ENCODE measurements at places on chromosomes 7 and 10.

- no peak for DNase-seq
Measured at GRCh38 chr7:131238347-131238931, 89.2 kb upstream of the MKLN1 start.

DNA sequence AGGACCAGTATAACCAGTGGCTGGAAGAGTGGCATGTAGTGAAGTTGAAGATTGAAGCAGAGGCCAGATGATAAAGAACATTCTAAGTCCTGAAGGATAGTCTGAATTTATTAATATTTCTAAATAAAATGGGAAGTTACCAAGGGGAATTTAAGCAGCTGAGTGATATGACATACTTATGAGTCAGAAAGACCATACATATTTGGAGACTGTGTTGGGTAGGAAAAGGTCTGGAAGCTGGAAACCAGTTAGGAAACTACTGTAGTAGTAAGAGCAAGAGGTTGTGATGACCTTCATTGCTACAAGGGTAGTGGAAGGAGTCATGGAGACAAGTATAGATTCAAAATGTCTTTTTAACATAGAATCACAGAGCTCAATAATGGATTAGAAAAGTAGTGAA is 752.3 kb downstream of the SUGCT start:
- no peak for DNase-seq

DNA sequence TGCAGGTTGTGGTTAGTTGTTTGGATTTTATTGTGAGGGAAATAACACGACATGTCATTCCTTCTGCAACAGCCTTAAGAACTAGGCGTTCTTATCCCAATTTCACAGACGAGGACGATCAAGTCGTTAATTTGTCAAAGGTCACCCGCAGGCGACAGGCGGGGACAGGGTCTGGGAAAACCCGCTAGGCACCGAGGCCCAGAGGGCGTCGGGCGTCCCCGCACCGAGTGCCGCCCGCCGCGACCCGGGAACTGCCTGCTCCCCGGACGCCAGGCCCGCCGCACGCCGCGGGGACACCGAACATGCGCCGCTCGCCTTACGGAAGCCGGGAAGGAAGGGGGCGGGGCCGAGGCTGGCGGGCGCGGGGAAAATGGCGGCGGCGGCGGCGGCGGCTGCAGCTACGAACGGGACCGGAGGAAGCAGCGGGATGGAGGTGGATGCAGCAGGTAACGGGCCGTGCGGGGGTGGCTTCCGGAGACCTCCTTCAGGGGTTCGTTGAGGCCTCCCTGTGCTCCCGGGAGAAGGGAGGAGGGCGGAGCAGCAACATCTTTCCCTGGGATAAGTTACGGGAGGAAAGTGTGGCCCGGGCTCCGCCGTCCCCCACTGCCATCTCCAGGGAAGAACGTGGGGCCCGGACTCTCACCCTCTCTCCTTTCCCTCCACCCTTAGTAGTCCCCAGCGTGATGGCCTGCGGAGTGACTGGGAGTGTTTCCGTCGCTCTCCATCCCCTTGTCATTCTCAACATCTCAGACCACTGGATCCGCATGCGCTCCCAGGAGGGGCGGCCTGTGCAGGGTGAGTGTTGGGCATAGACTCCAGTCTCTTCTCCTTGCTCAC is at the start of gene COPS6:
Gene COPS6 (plus strand): TSS at position 349 of the 837 bp plus-strand sequence. CDS start 22 bp downstream, at position 371.
- DNase-seq: peak; percentile 83

- DNase-seq: no peak
Measured at GRCh38 chr7:64651203-64651602, 14.7 kb upstream of the ZNF107 start.

DNA sequence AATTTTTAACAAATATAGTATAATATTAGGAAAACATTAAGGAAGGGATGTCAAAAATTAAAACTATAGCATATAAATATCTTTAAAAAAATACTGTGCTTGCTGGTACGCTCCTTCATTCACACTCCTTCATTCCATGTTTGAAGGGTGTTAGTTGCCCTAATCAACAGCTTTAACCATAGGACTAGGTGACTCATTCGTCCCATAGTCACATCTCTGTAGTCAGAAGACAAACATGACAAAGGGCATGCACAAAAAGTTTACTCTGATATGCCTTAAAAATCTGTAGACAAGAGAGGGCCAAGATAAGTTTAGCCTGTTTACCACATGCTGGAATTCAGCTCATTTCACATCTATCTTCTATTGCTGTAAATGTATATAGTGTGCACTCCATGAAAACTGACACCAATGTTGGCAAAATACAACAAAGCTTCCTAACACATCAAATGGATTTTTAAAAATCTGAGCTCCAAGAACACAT is 646 bp downstream of the FAM13C start:
- DNase-seq: no peak

GRCh38 chr10:127813290-127813689 is 76.3 kb downstream of the FOXI2 start:
- no peak for DNase-seq

GRCh38 chr7:98354052-98354451 is 46.8 kb downstream of the BAIAP2L1 start:
- DNase-seq: no peak

DNA sequence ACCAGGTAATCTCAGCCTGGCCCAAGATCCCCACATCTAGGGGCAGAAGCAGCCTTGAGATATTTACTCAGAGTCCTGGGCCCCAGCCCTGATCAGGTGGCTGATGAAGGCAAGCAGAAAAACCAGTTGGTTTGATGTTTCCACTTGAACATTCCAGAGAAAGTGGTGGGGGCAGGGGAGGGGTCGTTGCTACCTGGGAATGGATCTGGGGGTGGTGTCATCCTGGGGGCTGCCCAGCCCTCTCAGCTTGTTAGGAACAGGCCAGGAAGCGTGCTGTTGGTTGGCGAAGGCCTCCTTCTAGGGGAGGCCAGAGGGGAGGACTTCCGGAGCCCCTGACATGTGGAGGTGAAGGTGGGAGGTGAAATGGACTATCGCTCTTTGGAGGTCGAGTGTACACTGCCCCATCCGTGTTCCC is 3.7 kb upstream of the ABHD11 start:
- DNase-seq: no peak

GRCh38 chr7:15820319-15820718 is 133.8 kb upstream of the MEOX2 start:
- no peak for DNase-seq

- DNase-seq: no peak
Measured at GRCh38 chr10:86662186-86663045, 5.9 kb upstream of the LDB3 start.

DNA sequence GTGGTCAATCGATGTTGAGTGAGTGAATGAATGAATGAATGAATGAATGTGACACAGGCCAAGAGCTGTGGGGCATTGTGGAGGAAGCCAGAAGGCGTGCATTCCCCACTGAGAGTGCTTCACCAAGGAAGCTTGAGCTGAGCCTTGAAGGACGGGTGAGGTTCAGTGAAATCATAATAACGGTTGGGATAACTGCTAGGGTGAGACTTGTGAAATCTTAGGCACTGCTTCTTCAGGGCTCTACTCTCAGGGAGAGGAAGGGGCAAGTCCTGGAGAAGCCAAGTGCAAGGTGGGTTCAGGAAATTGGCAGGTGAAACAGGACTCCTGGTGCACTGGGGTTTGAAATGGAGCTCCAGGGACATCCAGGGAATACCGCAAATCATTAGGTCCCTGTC is 23.7 kb upstream of the PRKAG2 start:
- DNase-seq: no peak

- DNase-seq: no peak
Measured at GRCh38 chr10:3363311-3364045, 190.9 kb upstream of the PITRM1 start.

DNA sequence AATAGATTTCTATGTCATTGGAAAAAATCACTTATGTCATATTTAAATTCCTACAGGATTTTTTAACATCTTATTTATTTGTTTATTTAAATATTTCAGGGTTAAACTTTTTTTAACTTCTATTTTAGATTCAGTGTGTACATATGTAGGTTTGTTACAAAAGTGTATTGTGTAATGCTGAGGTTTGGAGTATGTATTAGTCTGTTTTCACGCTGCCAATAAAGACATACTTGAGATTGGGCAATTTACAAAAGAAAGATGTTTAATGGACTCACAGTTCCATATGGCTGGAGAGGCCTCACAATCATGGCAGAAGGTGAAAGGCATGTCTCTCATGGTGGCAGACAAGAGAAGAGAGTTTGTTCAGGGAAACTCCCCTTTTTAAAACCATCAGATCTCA is 65.4 kb downstream of the MGAM2 start:
- no peak for DNase-seq

DNA sequence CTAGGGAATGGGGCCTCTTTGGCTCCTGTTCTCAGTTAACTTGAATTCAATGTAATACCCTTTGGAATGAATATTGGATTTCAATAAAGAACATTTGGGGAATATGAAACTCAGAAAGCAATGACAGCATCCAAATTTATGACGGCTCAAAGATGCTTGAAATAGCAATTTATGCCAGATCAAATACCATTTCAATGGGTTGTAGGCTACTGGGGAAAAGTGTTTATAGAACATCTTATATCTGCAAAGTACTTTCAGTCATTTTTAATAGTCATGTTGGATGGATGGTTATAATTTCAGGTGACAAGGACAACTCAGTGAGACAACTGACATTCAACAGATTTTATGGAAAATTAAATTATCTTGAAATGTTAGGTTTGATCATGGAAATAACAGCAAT is 772.7 kb downstream of the PHTF2 start:
- no peak for DNase-seq

- peak; percentile 77 for DNase-seq
Measured at GRCh38 chr7:141012044-141012685, 2.6 kb downstream of the MRPS33 start.

DNA sequence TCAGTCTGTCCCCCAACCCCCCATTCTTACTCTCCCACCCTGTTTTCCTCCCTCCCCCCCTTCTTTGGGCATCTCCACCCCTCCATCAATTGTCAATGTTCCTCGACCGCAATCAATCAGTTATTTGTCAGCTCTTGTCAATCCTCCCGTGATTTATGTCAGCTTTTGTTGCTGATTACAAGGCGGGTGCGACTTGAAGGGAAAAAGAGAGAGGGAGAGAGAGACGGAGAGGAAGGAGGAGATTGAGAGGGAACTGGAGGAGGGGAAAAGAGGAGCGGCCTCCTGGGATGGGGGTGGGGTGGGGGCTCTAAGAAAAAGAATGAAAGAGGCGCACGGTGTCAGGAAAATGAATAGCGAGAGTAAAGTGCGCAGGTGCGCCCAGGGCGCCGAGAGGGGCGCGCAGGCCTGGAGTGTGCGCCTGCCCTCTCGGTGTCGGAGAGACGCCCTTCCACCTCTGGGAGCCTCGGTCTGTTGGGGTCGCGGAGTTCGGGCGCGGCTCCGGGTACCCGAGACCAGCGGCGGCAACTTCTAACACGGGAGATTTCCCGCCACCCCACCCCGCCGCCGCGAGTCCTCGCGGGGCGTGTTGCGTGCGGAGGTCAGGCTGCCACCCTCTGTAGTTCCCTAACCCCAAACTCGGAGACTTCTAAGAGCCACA is 1.1 kb upstream of the ZNF503 start:
- DNase-seq: no peak

GRCh38 chr10:47179291-47179647 is 120.7 kb upstream of the GDF10 start:
- DNase-seq: no peak

DNA sequence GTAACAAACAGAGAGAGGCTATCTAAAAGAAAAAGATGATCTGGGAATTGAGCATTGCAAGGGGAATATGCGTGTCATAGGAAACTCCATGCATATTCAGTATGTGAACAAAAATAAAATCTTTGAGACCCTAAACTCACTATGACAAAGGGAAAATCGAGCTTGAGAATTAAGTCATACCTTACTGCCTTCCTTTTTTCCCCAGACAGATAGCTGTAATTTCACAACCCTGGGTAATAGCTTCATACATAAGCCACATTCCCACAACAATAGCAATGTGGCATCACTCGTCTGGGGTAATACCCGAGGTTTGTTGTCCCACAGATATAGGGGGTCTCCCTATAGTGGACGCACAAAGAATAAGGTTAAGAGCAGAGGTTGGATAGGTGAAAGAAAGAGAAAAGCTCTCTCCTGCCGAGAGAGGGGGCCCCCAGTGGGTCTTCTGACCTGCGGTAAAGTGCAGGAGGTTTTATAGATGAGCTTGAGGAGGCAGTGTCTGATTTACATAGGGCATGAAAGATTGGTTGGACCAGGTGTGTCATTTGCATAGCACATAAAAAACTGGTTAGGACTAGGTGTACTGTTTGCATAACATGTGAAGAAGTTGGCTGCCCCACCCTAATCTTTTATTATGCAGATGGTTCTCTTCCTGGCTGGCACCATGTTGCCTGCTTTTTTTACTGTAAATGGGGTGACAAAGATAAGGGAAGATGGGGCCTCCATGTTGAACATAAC is 11.6 kb downstream of the CYP3A43 start:
- DNase-seq: no peak

DNA sequence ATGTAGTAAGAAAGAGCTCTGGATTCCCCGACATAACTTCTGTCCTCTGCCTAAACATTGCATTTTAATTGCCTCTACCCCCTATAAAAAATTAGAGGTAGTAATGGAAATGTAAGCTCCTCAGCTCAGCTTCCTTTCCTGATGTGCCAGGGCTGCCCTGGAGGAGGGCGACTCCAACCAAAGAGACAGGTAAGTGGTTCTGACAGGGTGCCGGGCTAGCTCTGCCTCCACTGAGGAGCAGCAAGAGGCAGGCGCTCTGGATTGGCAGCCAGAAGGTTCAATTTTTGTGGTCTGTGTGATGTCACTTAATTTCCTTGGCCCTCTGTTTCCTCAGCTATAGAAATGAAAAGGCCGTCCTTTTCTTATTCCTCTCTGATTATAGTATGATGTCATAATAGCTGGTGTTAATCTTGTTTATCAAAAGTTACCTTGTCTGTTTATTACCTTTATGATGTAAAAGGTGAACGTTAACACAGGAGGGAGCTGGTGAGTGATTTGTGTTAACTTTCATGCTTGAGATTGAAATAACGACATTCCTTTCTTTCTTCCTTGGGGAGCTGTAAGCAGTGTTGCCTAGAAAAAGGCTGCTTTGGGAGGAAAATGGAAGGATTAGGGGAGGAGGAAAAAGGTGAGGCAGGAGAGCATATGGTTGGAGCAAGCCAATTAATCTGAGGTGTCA is 51.8 kb downstream of the ANLN start:
- no peak for DNase-seq

DNA sequence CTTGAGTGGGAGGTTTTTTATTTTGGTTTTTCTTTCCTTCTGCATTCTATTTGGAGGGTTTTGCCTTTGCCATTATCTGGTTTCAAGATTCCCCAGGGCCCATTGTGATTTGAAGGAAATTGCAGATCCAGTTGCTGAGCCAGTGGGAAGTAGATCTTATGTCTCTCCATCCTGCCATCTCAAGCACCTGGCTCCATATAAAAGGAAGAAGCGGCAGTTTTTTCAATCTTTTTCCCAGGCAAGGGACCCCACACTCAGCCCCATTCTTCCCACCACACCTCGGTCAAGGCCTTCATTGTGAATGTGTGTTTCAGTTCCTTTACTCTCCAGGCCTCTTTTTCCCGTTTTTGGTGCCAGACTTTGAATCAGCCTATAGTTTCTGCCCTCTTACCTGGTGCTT is 95.8 kb downstream of the MYO3A start:
- no peak for DNase-seq

DNA sequence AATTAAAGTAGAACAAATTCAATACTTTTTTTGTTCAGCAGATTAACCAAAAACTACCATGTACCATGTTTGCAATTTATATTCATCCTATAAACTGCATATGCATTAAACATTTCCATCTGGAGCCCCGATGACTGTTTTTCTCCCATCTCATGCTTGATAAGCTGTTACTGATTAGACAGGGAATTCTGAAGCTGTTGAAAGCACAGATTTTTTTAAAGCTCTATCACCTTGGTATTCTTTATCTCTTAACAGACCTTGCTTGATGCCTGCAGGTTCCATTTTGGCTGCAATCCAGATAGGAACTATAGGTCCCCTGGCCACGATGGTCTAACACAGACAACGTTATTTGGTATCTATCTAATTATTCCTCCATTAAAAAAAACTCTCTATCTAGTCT is 961.7 kb downstream of the CNTNAP2 start:
- no peak for DNase-seq

All from stimulated activated CD4-positive, alpha-beta T cell treated with anti-CD3 and anti-CD28 coated beads, Interleukin-1b, Interleukin-23, amount 100 ng/mL, for 48 hours (primary cell).